ENCODE measurements at places on chromosomes 13 and 19. TPM values are rescaled to one million over a fixed set of nuclear protein-coding genes. Genes with fewer than 3 reads are reported as not detected.
A peak's percentile ranks its signal among the peaks of the same experiment; 100 is the strongest.

GRCh38 chr13:20349564-20350381 is 117.7 kb upstream of the GJB6 start:
- DNase-seq: no peak

- no peak for DNase-seq
These were observed 256.6 kb downstream of the NBEA start for GRCh38 chr13:35198613-35199200.

- no peak for DNase-seq
These were observed 9.1 kb downstream of the KDELR1 start for GRCh38 chr19:48382286-48382685.

DNA sequence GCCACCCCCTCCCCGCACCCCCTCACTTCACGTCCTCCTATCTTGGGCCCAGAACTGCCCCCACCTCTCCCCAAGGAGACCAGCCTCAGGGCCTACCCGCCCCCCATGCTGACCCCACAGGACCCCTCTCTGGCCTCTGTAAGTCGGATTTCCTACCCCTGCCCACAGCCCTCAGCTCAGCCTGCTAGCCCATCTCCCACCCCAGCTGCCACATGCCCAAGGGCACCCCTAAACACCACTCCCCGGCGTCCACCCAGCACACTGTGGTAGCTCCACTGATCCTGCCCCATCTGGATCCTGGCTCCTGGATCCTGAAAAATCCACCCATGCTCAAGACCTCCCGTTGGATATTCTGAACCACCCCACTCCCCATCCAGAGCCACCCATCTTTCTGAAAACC is 805 bp downstream of the EVI5L start:
- DNase-seq: no peak

- DNase-seq: no peak
These were observed 44.8 kb upstream of the ARGLU1 start for GRCh38 chr13:106612688-106613087.

GRCh38 chr13:22517544-22517943 is 663.2 kb upstream of the SGCG start:
- DNase-seq: no peak

DNA sequence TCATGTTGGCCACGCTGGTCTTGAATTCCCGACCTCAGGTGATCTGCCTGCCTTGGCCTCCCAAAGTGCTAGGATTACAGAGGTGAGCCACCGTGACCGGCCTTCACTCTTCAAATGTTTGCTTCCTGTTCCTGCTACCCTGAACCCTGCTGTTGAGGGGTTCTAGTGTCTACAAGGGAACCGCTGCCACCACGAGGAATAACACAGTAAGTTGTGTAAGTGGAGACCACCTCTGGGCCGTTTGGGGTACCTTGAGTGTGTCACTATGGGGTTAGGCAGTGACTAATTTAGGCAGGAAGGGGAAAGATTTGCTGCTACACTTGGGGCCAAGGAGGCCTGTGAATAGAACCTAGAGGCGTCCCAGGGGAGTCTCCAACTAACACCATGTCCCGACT is 2.2 kb upstream of the MYADM start:
- no peak for DNase-seq

- DNase-seq: no peak
These were observed 22.3 kb upstream of the CSNK1A1L start for GRCh38 chr13:37127691-37128241.

- no peak for DNase-seq
These were observed 4.2 kb downstream of the FNDC3A start for GRCh38 chr13:48979892-48980291.

DNA sequence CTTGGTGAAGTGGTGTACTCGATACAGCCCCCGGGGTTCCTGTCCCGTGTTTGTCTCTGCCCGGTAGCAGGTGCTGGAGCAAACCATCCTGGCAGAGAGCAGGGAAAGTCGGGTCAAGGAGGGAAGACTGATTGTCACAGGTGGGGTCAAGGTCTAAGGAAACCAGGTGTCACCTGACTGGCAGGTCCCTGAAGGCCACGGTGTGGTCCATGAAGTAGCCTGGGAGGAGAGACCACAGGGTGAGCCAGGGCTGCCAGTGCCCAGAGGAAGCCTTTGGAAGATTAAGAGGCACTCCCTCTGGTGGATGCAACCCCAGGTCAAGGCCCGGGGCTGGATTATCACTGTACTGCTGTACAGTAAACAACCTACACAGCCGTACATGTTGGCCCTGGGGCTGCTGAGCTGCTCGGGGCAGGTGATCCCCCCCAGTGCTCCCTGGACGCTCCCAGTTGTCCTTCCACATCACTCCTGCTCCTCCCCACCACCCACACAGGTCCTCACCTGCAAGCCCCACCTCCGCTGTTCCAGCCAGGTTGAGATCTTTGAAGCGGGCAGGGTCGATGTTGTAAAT is 6.0 kb upstream of the CCER2 start:
- DNase-seq: no peak

- peak; percentile 91 for DNase-seq
These were observed 33.8 kb downstream of the COL4A2 start for GRCh38 chr13:110340812-110341444.

DNA sequence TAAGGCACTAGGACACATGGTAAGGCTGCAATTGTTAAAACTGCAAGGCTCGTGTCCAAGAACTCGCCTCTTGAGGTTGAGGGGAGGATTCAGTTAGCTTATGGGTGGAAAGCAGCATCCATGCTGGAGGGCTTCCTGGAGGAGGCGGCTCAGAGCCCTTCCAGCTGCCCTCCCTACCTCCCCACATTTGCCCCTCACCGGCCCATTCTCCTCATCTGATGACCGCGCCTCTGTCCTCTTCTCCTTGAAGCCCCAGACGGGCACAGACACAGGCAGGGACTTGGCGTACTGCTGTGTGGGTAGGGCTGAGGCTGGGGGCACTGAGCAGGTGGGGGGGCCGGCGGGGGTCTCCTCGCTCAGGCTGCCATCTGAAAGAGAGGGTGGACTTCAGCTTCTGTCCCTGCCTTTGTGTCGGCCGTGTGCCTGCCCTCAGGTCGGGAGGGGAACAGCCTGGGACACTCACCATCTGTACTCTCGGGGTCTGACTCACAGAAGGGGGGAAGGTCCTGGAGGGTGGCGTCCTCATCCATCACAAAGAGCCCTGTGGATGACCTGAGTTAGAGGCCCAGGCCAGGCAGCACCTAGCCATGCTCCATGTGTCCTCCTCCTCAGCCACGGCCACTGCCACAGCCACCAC is 4.1 kb upstream of the PNKP start:
- DNase-seq: no peak

DNA sequence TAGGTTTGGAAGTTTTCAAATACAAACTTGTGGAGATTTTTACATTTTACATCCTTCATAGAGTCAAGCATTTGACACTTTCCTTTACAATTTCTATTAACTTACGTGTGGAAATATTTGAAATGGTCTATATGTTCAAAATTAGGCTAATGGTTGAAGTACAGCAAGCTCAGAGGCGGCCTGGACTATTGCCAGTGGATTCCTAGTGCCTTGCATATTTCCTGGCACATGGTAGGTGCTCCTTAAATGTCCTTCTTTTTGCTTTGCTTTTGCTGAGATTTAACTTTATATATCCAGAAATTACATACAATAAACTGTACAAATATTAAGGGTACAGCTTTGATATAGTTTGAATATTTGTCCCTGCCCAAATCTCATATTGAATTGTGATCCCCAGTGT is 93.9 kb downstream of the UBL3 start:
- DNase-seq: no peak

DNA sequence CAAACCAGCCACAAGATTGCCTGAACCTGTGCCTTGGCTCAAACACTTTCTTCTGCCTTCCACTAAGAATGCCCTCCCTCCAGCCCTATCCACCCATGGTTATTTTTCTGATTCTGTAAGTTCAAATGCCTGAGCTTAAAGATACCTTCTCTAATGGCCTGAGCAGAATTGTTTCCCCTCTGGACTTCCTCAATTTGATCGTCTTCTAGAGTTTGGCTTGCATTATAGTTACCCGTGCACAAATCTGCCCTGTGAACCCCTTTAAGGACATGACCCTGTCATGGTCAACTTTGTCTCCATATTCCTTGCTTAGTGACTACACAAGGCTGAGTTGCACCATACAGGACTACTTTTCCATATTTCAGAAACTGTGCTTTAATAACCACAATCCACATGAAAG is 481.0 kb downstream of the FOXO1 start:
- DNase-seq: no peak

GRCh38 chr19:45558399-45558878 is 26.2 kb downstream of the OPA3 start:
- no peak for DNase-seq

KHSRP gene
- total RNA-seq: 87.6 TPM

SF3A2 gene
- total RNA-seq: 34.1 TPM

TNPO2 gene
- total RNA-seq: 50.4 TPM

UBE2L5 gene
- total RNA-seq: not detected

CEACAM4 gene
- total RNA-seq: 0.51 TPM

TMEM143 gene
- total RNA-seq: 50.2 TPM
